ENCODE measurements at places on chromosomes 3 and 15.

DNA sequence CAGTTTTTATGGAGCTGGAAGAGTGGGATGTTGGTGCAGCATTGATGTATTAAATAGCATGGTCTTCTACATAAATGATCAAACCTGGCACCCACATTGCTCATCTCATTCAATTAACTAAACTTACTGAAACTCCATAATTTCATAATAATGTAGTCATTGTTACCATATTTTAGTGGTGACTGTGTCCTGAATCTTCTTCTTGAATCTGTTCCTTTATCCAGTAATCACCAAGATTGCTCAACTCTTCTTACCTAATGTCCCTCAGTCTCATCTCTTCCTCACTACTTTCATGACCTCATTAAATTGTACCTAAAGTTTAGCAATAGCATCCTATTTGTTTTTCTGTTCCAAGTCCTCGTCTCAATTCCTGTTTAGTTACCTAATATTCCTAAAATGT lies 69.8 kb downstream of the FGF7 start:
- no peak for DNase-seq

- no peak for DNase-seq
Measured at GRCh38 chr3:8348076-8348475, 153.5 kb upstream of the LMCD1 start.

DNA sequence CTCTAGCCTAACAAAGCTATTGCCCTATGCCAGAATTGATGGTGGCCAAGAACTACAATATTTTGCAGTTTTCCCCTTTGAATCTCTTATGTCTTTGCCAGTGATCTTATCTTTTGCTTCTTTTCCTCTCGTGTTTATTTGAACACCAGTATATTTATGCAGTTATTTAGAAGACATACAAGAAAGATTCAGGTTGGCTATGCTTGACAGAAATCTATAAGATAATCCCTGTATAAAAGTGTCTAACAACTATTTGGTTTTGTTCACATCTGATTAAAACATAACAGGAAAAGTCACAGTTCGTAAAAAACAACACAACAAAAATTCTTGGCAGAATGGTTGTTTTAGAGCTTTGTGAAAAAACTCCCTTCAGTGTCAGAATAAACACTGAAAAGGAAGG lies 63.7 kb downstream of the SEMA6D start:
- no peak for DNase-seq

DNA sequence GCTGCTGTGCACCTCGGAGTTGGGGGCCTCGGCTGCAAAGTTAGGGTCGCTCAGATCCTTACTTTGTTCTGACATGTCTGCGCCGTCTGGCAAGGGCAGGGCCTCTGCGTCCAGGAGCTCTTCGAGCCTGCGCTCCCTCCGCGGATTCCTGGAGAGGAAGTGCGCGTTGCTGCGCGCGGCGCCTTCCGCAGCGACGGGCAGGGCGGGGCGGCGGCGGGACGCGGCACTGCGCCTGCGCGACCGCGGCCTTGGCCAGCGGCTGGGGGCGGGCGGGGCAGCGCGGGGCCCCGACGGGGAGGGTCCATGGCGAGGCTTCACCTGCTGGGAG lies at the start of gene NDN:
Gene NDN, minus strand, starts transcription at position 163 of the 328 bp plus-strand sequence. Its CDS starts 88 bp downstream, at position 75.
- no peak for DNase-seq

GRCh38 chr3:195210266-195210973 lies 60.5 kb downstream of the XXYLT1 start:
- DNase-seq, result no peak

DNA sequence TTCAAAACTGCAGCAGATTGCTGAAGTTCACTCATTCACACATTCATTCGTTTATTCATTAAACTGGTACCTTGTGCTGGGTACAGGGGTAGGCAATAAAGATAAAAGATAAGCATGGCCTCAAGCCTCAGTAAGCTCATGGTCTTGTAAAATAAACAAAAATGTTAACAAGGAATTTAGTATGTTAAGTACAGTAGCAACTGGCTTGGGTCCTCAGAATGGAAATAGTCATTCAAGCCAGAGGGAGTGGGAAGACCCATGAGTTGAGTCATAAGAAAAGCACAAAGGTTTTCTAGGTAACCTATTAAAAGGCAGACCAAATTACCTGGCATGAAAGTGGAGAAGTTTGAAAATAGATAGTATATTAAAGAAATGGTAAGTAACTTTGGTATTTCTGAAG lies 163.3 kb downstream of the CDIN1 start:
- DNase-seq, result no peak

GRCh38 chr15:68800875-68801274 lies 19.8 kb downstream of the ANP32A start:
- DNase-seq, result no peak

DNA sequence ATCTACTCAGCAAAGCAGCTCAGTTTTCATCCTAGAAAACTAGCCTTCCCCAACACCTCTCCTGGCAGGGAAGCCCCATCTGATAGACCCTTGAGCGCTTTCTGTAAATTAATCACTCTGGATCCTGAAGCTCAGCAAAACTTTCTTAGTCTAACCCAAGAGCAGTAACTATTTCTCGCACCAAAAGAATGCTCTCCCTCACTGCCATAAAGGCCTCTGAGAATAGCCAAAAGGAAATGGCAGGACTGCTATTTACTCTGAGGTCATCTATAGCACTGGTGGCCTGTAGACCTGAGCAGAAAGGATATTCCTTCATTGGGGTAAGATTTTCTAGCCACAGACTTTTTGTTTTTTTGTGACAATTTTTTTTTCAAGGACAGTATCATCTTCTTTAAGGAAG lies 345.8 kb upstream of the ADAMTS9 start:
- DNase-seq, result no peak

DNA sequence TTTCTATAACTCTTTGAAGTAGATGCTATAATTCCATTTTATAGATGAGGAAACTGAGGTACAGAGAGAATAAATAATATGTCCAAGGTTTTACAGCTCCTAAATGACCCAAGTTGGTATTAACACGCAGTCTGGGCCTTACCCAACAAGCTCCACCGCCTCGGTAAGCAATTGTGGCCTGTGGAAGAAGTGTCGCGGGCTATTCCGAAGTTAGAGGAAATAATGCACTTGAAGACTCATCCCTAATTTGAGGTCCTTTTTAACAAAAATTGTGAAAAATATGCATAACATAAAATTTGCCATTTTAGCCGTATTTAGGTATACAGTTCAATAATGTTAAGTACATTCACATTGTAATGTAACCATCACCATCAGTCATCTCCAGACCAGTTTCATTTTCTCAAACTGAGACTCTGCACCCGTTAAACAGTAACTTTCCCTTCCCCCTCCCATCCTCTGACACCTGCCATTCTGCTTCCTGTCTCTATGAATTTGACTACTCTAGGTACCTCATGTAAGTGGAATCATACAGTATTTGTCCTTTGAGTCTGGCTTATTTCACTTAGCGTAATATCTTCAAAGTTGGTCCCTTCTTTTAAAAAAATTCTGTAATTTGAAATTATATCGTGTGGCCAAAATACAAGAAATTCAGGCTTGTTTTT lies 18.2 kb downstream of the IDH3A start:
- DNase-seq, result peak; percentile 65

GRCh38 chr15:92666780-92667179 lies 11.2 kb upstream of the FAM174B start:
- DNase-seq, result no peak

GRCh38 chr3:12773030-12773709 lies 14.1 kb upstream of the TMEM40 start:
- no peak for DNase-seq

DNA sequence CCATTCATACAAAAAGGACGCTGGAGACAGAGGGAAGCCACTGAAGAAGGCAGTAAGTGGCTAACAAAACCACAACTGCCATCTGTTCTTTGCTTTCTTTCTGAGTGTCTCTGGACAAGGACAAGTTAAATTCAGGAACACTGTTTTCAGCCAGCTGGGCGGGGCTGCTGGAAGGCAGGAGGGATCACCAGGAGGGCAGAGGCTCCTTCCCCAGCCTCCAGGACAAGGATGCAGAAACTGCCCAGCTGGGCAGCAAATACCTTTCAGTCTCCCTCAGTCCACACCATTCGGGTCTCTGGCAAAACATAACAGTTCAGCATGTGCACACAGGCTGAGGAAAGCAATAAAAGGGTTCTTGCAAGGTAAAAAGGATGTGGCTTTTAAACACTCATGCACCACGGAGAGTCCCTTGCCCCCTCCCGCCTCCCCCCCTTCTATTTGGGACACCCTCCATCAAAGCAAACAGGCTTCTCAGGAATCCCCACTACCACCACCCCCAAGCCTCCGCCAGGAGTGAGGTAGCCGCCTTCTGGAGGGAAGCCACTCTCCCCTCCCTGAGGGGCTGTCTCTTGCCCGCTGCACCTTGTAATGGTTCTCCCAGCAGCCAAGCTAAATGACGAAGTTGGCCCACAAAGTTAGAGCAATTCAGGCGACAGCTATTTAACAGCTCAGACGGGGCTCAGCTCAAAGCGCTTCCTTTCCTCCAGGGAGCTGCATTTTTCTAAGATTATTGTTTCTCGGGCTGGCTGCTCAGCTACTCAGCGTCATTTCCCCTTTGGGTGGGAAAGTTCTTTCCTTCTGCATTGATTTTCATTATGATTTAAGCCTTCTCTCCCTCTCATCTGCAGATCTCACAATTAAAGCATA lies 3.8 kb downstream of the HEG1 start:
- DNase-seq, result peak; percentile 69

DNA sequence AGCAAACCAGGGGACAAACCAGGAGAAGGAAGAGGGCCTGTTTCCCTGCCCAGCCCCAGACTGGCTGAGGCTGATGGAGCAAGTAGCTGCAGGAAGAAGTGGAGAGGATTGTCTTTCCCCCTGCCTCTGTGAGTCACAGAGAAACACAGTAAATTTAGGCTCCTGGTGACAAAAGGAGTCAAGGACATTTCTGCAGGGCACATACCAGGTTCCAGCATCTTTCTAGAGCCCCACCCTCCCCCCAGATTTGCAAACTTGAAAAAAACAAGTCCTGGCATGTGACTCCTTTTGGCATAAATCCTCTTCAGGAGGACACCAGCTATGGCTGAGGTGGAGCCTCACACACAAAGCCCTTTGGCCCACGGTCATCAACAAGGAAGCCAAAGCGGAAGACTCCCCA lies 17.8 kb downstream of the PLD1 start:
- DNase-seq, result no peak

DNA sequence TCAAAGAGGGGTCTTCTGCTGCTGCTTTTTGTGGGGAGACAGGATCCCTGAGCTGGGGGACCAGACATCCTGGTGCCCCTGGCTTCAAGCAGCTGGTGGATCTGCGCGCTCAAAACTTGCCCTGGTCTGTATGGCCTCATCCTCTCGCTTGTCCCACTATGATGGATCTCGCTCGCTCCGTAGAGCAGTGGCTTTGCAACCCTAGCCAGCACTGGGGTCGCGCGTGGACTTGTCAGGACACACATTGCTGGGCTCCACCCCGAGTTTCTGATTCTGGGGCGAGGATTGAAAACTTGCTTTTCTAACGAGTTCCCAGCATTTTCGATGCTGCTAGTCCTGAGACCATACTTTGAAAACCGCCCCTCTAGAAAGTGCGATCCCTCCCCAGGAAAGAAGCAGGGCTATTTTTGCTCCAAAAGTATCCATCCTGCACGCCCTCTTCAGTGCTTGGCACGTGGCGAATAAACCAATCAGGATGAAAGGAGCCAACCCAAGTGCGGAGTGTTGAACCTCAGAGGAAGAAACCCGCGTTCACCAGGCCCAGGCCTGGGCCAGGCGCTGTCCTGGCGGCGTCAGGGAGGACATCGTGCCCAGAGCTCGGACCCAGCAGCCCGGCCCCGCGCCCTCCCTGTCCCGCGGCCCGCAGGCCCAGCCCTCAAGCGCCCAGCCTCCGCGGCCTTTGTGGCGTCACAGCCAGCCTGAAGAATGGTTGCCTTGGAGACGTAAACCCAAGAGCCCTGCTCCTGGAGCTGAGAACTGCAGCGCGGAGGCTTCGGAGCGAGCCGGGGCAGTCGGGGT lies at the start of gene CFAP100:
Gene CFAP100, plus strand, starts transcription at position 731 of the 798 bp plus-strand sequence. CDS start 1,092 bp downstream, outside the sequence.
- DNase-seq, result no peak

DNA sequence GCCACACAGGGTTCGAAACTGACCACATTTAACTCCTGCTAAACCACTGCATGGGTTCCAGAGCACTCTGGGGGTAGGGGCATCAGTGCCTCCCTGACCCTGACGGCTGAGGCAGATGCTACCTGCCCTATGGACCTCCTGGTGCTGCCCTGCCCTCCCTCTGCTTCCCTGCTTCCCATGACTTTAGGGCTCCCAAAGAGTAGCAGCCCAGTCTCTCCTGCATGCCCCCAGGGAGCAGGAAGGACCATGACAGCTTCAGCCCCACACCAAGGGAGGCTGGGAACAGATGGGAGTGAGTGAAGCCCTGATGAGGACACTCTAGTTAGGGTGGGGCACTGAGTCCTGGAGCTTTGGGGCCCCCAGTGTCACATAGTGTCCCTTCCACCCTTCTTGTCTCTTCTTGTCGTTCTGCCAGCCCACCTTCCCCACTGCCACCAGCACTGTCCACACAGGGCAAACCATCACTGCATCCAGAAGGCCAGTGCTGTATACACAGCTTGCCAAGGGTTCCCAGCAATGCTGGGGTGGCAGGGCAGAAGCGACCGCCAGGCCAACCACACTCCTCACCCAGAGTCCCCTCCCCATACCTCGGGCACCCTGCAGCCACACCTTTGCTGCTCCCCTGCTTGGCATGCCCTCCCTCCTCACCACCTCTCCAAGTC lies 31.0 kb downstream of the SRPRB start:
- no peak for DNase-seq

GRCh38 chr3:148937467-148938255 lies 53.7 kb upstream of the GYG1 start:
- DNase-seq, result no peak

All from activated CD4-positive, alpha-beta T cell treated with anti-CD3 and anti-CD28 coated beads, Interleukin-2, amount 10 ng/mL, durations not matched to agents 7 days and 5 days (primary cell).